ENCODE measurements at places on chromosomes 1 and 21.

DNA sequence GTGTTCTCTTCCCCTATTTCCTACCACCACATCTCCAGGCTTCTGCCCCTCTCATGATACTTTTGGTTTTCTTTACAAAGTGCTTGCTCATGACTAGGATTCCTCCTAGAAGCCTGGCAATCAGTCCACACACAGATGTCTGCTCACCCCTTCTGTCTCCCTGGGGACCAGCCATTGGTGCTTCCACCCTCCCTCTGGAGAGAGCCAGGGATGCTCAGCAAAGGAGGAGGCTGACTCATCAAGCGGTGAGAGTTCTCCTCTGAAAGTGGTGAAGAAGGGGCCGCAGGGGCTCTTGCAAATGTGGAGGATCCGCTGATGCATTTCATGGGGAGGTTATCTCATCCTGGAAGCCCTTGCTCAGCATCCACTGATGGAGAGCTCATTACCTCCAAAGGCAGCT is 14.5 kb downstream of the NT5C1A start:
- H3K4me1 ChIP-seq: peaks cover 2% of the 10 kb centered on the region
- no peaks in the 10 kb centered on the region for H3K36me3 ChIP-seq
- DNase-seq: no peak
- H3K27me3 ChIP-seq: no peaks in the 10 kb centered on the region

GRCh38 chr1:39917825-39918224 is 16.1 kb upstream of the MYCL start:
- no peaks in the 10 kb centered on the region for H3K27me3 ChIP-seq
- no peak for DNase-seq
- no peaks in the 10 kb centered on the region for H3K36me3 ChIP-seq
- no peak overlapping the region for H3K27ac ChIP-seq
- H3K4me1 ChIP-seq: no peaks in the 10 kb centered on the region

DNA sequence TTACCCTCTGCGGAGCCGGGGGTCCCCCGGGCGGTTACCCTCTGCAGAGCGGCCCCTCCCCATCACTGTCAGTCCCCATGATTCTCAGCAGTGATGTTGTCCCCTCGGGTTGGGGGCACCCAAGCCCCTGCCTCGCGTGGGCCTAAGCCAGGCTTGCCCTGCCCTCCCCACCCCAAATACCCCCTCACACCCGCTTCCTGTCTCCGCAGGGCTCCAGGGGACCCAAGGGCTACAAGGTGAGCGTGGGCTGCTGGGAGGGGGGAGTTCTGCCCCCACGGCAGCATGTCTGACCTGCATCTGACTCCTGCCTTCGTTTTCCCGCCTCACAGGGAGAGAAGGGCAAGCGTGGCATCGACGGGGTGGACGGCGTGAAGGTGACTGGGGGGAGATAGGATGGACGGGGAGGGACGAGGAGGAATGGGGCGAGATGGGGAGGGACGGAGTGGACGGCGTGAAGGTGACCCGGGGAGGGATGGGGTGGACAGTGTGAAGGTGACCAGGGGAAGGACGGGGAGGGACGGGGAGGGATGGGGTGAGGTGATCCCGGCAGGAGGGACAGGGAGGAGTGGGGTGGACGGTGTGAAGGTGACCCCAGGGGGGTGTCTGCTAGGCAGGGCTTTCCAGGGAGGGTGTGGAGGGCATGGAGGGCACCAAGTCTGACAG is 8.6 kb downstream of the COL6A1 start:
- peak; percentile 10 for DNase-seq
- H3K27me3 ChIP-seq: no peaks in the 10 kb centered on the region
- H3K4me1 ChIP-seq: peaks cover 12% of the 10 kb centered on the region
- H3K36me3 ChIP-seq: no peaks in the 10 kb centered on the region
- no peak overlapping the region for H3K4me3 ChIP-seq

- no peaks in the 10 kb centered on the region for H3K27me3 ChIP-seq
- H3K4me1 ChIP-seq: peaks cover 2% of the 10 kb centered on the region
- no peaks in the 10 kb centered on the region for H3K36me3 ChIP-seq
- no peak overlapping the region for H3K4me3 ChIP-seq
- DNase-seq: no peak
These were observed 10.7 kb downstream of the HAPLN2 start for GRCh38 chr1:156629823-156630449.

DNA sequence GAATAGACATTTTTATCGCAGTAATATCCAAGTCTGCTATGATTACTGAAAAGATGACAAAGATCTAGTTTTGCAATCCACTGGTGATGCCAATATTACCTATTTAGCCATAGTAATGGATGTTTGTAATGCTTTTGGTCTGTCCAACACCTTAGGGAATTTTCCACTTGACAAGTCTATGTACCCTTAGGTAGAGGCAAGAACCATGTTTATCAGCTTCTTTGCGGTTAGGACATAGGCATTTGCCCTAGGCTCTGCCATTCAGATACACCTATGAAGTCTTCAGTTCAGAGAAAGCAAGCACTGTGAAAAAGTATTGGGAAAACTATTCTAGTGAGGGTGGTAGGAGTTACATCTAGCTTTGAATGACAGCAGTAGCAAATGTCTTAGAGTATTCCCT is 40.2 kb upstream of the SLC35D1 start:
- no peaks in the 10 kb centered on the region for H3K4me1 ChIP-seq
- H3K27me3 ChIP-seq: no peaks in the 10 kb centered on the region
- no peaks in the 10 kb centered on the region for H3K36me3 ChIP-seq
- no peak for DNase-seq
- no peak overlapping the region for H3K27ac ChIP-seq

DNA sequence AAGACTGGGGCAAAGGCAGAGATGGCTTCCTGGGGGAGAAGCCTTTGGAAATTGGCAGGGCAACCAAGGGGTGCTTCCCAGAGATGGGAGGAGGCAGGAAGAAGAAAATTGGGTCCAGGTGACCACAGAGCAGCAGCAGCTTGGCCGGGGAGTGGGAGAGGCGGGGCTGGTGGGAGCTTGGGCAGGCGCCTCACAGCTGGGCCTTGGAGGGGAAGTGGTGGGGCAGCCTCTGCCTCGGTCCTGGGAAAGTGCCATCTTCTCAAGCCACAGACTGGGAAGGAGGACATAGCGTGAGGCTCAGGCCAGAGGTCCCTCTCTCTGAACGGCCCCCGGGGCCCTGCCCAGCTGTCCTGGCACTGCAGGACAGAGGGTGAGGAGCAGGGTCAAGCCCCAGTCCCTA is 24.0 kb upstream of the WASF2 start:
- no peaks in the 10 kb centered on the region for H3K36me3 ChIP-seq
- no peak overlapping the region for H3K4me3 ChIP-seq
- no peak overlapping the region for H3K27ac ChIP-seq
- H3K27me3 ChIP-seq: no peaks in the 10 kb centered on the region
- DNase-seq: no peak

GRCh38 chr1:28893403-28894102 is 20.8 kb upstream of the EPB41 start:
- H3K4me3 ChIP-seq: no peak overlapping the region
- H3K27ac ChIP-seq: no peak overlapping the region
- peaks cover 2% of the 10 kb centered on the region for H3K4me1 ChIP-seq
- DNase-seq: no peak

- no peak overlapping the region for H3K27ac ChIP-seq
- H3K36me3 ChIP-seq: no peaks in the 10 kb centered on the region
- DNase-seq: no peak
- H3K4me1 ChIP-seq: no peaks in the 10 kb centered on the region
- H3K27me3 ChIP-seq: no peaks in the 10 kb centered on the region
These were observed 526.2 kb downstream of the MRPL39 start for GRCh38 chr21:25081096-25081495.

- DNase-seq: no peak
- H3K36me3 ChIP-seq: no peaks in the 10 kb centered on the region
- no peaks in the 10 kb centered on the region for H3K4me1 ChIP-seq
- no peaks in the 10 kb centered on the region for H3K27me3 ChIP-seq
These were observed 28.5 kb upstream of the KCNQ4 start for GRCh38 chr1:40755067-40755466.

GRCh38 chr1:44346184-44346583 is 8.9 kb downstream of the ERI3 start:
- H3K36me3 ChIP-seq: no peaks in the 10 kb centered on the region
- H3K4me1 ChIP-seq: peaks cover 9% of the 10 kb centered on the region
- DNase-seq: no peak
- H3K27me3 ChIP-seq: no peaks in the 10 kb centered on the region
- H3K27ac ChIP-seq: no peak overlapping the region
- no peak overlapping the region for H3K4me3 ChIP-seq

GRCh38 chr1:78721136-78721535 is 71.5 kb downstream of the IFI44 start:
- H3K36me3 ChIP-seq: no peaks in the 10 kb centered on the region
- no peak overlapping the region for H3K4me3 ChIP-seq
- DNase-seq: no peak
- no peak overlapping the region for H3K27ac ChIP-seq

DNA sequence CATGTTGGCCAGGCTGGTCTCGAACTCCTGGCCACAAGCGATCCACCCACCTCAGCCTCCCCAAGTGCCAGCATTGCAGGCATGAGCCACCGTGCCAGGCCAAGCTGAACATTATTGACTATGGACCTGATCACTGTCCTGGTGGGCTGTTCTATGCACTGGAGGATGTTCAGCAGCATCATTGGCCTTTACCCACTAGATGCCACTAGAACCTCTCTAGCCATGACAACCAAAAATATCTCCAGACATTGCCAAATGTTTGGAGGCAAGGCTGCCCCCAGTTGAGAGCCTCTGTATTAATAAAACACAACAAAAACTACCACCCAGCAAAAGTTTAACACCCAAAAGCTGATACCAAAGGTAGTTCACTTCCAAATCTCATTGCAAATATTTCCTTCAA is 110.8 kb upstream of the SOD1 start:
- H3K36me3 ChIP-seq: no peaks in the 10 kb centered on the region
- H3K4me3 ChIP-seq: no peak overlapping the region
- no peaks in the 10 kb centered on the region for H3K4me1 ChIP-seq
- DNase-seq: no peak
- H3K27ac ChIP-seq: no peak overlapping the region

DNA sequence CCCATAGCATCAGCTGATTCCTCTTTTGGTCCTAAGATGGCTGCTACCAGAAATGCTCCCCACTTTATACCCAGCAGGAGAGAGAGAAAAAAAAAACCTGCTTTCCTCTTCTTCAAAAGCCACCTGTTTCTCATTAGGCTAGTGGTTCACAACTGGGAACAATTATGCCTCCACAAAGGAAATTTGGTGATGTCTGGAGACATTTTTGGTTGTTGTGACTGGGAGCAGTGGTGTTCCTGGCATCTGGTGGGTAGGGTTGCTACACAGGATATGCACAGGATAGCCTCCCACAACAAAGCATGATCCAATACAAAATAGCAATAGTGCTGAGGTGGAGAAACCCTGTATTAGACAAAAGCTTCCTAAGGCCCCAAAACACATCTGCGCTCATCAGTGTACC is 38.5 kb upstream of the SGIP1 start:
- H3K4me3 ChIP-seq: no peak overlapping the region
- no peaks in the 10 kb centered on the region for H3K27me3 ChIP-seq
- H3K27ac ChIP-seq: no peak overlapping the region
- H3K36me3 ChIP-seq: no peaks in the 10 kb centered on the region
- no peak for DNase-seq
- H3K4me1 ChIP-seq: no peaks in the 10 kb centered on the region

DNA sequence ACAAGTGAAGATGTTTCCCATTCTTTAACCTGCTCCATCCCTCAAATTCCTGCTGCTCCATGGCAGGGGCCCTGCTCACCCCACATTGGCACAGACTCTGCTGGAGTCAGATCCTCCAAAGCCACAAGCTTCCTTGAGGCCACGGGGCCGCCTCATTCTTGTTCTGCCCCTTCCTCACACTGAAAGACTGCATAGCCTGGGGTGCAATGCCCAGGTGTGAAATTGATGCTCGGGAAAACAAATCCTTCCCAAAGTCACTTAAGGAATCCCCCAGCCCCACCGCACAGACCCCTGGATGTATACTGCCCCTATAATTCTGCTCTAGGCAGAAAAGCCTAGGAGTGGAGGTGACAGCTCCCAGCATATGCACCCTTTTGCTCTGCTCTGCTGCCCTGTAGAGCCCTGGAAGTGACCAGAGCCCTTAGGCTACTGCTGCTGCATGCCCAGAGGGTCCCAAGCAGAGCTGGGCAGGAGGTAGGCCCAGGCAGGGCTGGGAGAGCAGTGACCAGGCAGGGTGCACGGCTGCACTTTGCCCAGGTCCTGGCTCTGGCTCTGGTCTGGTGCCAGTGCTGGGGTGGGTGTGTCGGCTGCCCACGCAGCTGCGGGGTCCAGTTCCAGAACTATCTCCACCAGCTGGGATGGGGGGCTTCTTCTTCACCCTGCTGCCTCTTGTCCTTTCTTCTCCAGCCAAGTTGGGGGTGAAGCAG is 1.6 kb downstream of the HES2 start:
- H3K4me3 ChIP-seq: no peak overlapping the region
- peaks cover 3% of the 10 kb centered on the region for H3K27me3 ChIP-seq
- H3K4me1 ChIP-seq: no peaks in the 10 kb centered on the region
- H3K27ac ChIP-seq: no peak overlapping the region
- no peak for DNase-seq

- no peaks in the 10 kb centered on the region for H3K27me3 ChIP-seq
- no peak for DNase-seq
- H3K4me3 ChIP-seq: no peak overlapping the region
- no peaks in the 10 kb centered on the region for H3K36me3 ChIP-seq
These were observed 6.4 kb downstream of the MAP3K6 start for GRCh38 chr1:27360159-27361043.

GRCh38 chr1:24266998-24267397 is 52.2 kb upstream of the GRHL3 start:
- no peaks in the 10 kb centered on the region for H3K27me3 ChIP-seq
- H3K4me1 ChIP-seq: no peaks in the 10 kb centered on the region
- H3K27ac ChIP-seq: no peak overlapping the region

- no peaks in the 10 kb centered on the region for H3K27me3 ChIP-seq
- no peaks in the 10 kb centered on the region for H3K36me3 ChIP-seq
- peak overlapping the region; percentile 21 for H3K27ac ChIP-seq
These were observed 255.9 kb downstream of the NFIA start for GRCh38 chr1:61337981-61338848.

- no peak overlapping the region for H3K27ac ChIP-seq
- H3K27me3 ChIP-seq: no peaks in the 10 kb centered on the region
- DNase-seq: no peak
- H3K4me3 ChIP-seq: no peak overlapping the region
- no peaks in the 10 kb centered on the region for H3K4me1 ChIP-seq
These were observed 31.4 kb downstream of the SLC30A7 start for GRCh38 chr1:100927276-100927675.

All from ovary (tissue), 10 donors.